Jurkat, Clone E6-1 (cell line): ENCODE measurements at places on chromosomes 2 and 18.
A peak's percentile ranks its signal among the peaks of the same experiment; 100 is the strongest.

DNA sequence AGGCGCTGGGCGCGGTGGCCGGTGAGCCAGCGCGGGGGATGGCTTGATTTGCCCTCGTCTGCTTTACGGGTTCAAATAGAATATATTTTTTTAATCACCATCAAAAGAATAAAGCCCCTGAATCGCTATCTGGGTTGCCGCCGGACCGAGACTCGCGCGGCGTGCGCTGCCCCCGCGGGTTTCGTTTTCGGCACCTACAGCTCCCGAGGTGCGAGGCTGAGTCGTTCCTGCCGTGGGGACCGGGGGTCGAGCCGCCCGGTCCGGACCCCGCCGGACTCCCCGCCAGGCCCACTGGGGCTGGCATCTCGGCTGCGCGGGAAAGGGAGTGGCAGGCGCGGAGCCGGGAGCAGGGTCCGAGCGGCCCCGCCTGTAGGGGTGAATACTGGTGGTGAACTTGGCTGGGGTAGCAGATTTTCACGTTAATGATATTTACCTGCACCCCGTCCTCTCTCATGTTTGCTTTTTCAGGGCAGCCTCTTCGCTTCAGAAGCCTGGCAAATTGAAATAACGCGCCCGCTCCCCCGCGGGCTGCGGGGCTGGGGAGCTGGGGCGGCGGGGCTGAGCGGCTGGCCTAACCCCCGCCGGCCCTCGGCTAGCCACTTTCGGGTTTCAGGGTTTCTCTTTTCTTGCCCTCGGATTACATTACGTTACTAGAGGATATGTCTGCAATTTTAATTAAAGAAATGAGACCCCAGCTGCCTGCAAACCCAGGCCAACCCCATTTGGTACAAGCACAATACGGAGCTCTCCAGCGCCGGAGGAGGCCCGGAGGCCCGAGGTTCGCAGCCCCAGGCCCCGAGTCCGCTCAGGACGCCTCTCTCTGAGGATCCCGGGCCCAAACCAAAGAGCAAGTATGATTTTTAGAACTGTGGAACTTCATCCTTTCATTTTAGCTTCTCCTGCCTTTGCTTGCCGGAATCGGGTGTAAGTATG is 1.7 kb upstream of the CELF4 start:
- no peak for DNase-seq

DNA sequence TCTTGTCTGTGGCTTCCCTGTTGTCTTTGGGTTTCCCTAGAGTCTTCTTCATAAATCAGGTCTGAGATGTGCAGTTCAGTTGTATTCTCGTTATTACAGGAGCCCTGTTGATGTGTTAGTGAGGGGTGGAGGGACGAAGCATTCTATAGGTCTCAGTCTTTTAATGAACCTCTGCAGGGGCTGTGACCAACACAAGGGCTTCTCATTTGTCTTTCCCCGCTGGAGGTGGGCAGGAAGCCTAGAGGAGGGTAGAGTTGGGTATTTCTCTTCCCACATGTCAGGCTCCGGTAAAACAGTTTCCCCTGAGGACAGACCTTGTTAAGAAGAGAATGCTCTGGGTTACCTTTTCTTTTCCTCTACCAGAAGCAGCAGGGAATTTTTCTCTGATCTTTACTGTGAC is 31.2 kb downstream of the PROC start:
- DNase-seq = no peak

DNA sequence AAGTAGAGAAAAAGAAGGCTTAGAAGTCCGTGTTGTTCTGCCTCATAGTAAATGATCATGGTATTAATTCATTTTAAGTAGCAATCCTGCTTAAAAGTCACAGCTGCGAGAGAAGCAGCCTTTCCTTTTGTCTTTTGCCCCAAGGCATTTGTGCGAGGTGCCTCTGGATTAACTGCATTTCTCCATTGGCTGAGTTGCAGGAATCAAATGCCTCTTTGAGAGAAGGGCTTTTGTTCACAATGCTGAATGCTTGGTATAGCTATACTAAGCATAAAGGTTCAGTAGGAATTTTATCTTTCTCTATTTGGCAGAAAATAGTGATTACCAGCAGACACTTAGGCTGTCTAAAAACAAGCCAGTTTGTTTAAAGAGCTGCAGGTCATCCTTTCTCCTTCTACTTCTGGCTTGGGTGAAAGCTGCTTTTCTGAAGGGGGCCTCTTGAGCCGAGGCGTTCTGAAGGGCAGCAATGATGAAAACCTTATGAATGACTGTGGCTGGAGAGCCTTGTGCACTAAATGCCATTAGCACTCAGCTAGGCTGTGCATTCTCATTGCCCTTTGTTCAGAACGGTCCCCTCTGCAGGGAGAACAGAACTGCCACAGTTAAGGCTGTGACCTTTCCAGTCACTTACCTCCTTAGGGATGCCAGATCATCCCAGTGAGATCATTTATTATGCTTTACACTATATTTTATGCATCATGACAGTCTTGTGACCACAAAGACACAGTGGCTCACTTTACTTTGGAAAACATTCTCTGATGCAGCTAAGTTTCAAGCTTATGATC is 68.8 kb upstream of the TMEM87B start:
- no peak for DNase-seq

- DNase-seq = no peak
These were observed 439.1 kb downstream of the TGIF1 start for GRCh38 chr18:3889121-3889520.

GRCh38 chr2:28338046-28338817 is 54.4 kb upstream of the FOSL2 start:
- DNase-seq = no peak

GRCh38 chr2:46872902-46873603 is 42.6 kb downstream of the MCFD2 start:
- DNase-seq = no peak

GRCh38 chr18:24016643-24017042 is 2.1 kb downstream of the TTC39C start:
- no peak for DNase-seq

DNA sequence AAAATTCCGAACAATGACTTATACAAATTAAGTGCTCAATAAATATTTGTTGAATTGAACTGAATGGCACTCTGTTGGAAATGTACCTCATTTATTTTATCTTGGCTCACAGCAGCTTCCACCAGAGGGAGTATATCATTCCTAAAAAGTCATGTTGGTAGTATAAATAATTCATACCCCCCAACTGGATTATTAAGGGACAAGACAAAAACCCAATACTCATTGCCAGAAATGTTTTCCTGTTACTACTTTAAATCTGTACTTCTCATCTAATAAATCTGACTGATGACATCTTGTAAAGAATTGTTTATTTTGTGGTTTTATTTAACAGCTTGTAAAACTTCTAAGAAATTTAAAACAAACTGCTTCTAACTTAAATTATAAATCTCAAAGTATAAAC is 163.9 kb downstream of the CDH2 start:
- no peak for DNase-seq

- DNase-seq = peak; percentile 33
These were observed 72.5 kb downstream of the DGKD start for GRCh38 chr2:233426619-233427342.

- DNase-seq = no peak
These were observed 54.6 kb downstream of the RDH14 start for GRCh38 chr2:18505703-18506341.

DNA sequence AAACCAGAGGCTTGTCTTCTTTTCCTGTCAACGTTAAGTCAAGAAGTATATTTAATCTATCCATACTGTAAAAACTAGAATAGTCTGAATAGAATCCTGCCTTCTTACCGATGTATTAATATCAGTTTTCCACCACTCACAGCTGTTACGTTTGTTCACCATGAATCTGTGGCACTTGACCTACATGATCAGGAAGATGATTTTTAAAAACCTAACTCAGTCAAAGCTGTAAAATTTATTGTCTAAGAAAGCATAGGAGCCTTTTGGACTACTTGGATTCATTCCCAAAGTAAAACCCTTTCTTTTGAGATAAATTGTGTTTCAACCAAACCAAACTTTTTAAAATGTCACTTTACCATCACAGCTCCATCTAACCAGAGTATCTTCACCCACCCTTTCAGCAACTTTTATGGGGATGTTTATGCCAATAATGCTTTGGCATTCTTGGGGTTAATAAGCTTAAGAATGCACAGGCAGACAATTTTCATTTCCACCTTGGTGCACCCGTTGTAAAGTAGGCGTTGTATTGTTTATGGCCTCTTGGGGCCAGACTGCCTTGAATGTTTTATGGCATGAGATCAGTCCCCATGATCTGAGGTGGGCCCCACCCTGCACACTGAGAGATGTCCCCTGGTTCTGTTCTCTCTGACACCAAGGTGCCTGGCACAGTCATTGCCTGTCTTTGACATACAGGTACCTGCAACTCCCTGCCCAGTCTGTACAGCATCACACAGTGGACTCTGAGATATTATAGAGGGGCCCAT is 176.2 kb upstream of the EPAS1 start:
- no peak for DNase-seq

GRCh38 chr2:71235930-71236587 is 9.2 kb upstream of the PAIP2B start:
- DNase-seq = no peak

- no peak for DNase-seq
These were observed 34.7 kb upstream of the FAM124B start for GRCh38 chr2:224436634-224437033.

- no peak for DNase-seq
These were observed 1.7 kb downstream of the SEPTIN2 start for GRCh38 chr2:241317391-241317790.

DNA sequence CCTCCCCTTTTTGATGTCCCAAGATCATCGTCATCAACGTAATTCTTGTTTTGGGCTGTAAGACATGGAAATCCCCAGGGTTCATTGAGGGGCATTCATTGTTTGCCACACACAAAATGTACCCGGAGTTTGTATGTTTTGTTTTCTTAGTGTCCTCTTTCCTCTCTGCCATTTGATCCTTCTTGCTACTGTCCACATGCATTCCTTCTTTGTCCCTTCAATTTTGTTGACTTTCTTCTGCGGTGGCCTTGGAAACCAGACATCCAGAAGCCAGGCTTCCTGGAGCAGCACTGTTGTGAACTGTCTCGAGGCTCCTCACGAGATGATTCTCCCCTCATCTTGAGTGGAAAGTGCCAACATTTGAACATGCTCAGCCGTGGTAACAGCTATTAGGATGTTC is 24.8 kb downstream of the IGFBP2 start:
- no peak for DNase-seq

GRCh38 chr2:234095301-234095700 is 44.8 kb downstream of the SPP2 start:
- DNase-seq = no peak

- no peak for DNase-seq
These were observed 43.6 kb upstream of the PGAP1 start for GRCh38 chr2:196970099-196970498.

GRCh38 chr18:31105733-31106132 is 3.5 kb upstream of the DSC2 start:
- DNase-seq = no peak

DNA sequence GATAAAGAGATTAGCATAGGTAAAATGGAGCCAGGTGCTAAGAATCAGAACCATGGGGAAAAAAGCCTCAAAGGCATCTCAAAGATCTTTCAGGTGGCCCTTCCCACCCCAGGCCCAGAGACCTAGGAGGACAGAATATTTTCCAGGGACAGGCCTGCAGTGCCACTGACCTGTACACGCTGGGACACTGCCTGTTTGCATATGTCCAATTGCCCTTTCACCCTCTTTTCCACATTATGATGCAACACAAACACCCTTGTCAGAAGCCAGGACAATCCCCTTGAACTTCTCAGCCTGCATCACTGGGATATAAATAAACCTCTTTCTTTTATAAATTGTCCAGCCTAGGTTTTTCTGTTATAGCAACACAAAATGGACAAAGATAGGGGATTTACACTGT is 419.1 kb downstream of the TRIB2 start:
- DNase-seq = no peak

GRCh38 chr2:28321426-28321825 is 71.2 kb upstream of the FOSL2 start:
- no peak for DNase-seq

DNA sequence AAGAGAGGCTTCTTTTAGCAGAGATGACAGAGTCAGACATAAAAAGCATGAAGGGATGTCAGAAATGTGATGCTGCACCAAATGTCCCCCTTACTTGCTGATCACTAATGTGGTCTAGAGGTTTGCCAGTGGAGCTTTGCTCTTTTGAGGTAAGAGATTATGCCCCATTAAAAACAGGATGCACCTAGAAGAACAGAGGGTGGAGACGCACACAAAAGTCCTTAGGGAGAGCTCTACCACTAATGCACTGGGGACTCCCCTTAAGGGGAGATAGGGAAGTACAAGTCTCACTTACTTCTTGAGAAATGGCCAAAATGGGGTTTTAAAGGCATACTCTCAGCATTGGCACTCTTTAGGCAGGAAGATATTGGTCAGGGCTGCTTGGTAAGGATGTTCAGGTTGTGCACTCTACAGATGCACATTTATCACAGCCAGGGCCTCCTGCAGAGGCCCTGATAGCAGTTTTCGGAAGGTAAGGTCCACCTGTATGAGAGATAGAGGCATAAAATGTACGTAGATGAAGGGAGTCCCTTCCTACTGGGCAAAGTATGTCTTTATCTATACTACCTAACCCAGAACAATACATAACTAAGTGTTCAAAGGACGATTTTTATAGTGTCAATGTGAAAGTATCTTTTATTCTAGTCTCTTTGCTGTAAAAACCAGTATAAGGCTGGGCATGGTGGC is 17.0 kb upstream of the SCYGR1 start:
- DNase-seq = peak; percentile 32

DNA sequence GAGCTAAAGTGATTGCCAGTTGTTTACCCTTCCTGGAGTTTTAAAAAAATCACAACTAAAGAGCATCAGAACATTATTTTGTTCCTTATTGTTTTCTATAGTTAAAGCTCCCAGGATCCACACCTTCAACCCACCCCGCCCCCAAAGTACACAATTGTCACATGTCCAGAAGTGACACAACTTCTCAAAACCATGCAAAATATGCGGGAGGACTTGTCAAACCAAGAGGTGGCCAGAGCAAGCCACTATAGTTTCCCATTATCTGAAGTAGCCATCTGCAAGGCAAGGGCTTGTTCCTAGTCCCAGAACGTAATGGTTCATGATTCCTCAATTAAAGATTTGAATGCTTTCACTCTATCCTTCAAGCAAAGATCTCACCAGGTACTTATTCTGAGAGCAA is 9.9 kb upstream of the INO80C start:
- no peak for DNase-seq

DNA sequence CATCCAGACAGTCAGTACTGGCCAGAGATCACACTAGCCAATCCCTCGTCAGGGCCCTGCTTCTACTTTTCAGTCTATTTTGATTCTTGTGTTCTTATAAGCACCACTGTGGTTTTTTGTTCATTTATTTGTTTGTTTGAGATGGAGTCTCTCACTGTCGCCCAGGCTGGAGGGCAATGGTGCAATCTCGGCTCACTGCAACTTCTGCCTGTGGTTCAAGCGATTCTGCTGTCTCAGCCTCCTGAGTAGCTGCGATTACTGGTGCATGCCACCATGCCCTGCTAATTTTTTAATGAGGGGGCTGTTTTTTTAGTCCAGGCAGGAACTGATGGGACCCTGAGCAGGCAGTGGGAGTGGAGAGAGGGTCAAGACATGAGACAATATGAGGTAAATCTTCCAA is 64.9 kb upstream of the KIF5C start:
- no peak for DNase-seq
